RPMI7951 (cell line): ENCODE measurements at places on chromosomes 1 and 21. TPM values are rescaled to one million over a fixed set of nuclear protein-coding genes. Genes with fewer than 3 reads are reported as not detected.

DNA sequence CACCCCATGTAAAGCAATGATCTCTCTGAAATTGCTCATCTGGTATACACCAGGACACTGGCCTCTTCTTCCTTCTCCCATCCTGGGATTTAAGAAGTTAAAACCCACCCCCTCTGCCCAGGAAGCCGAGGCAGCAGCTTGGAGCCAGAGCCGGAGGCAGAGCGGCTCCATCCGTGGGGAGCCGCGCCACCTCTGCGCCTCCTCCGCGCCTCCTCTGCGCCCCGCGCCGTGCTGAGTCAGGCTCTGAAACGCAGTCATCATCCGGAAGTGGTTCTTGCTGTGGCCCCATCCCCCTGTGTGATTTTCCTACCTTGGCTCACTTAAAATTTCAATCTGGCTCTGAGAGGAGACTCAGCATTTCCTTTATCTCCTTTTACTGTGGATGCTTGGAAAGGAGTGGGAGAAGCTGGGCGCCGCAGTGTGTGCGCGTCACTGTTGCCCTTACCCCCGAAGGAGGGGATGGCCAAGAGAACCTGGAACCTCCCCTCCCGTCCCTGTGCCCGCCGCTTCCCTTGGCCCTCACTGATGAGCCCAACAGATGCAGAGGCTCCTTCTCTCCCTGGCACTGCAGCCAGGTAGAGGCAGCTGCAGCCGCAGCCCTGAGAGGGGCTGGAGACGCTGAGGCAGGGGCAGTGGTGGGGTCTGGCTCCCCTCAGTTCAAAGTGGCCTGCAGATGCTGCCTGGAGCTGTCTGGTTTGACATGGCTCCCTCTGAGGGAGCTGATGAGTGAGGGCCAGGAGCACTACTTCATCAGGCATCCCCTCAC lies 15.3 kb upstream of the NPHP4 start:
- DNase-seq, result no peak

- DNase-seq, result no peak
These were observed 548.6 kb downstream of the LTN1 start for GRCh38 chr21:28444111-28444510.

GRCh38 chr1:84892705-84893618 lies at the start of gene LPAR3:
TSS of gene LPAR3 (minus strand) at chr1:84893206. CDS start at chr1:84866120, 27,086 bp downstream.
- peak; percentile 22 for DNase-seq

DNA sequence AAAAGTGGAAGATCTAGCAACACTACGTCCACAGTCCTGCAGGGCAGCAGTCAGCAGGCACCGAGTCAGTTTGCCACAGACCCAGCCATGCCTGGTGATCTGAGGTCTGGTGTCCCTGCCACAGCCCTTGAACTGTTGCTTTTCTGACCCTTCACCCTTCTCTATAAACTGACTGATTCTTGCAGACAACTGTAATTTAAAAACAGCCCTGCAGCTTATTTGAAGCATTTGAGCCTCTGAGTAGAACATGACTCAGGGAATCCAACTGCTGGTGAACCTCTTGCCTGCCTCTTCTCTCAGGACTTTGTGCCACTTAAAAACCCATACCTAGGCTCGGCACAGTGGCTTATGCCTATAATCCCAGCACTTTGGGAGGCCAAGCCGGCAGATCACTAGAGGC lies 107.2 kb downstream of the EDEM3 start:
- no peak for DNase-seq

- no peak for DNase-seq
These were observed 2.0 kb upstream of the NHLH2 start for GRCh38 chr1:115842948-115843347.

The EPS8L3 gene
- total RNA-seq, result not detected in 2 replicates

- DNase-seq, result no peak
These were observed 451.0 kb downstream of the TTLL7 start for GRCh38 chr1:83547901-83548300.

- no peak for DNase-seq
These were observed 4.6 kb upstream of the GMEB1 start for GRCh38 chr1:28663871-28664470.

GRCh38 chr21:42668298-42668992 lies 15.0 kb downstream of the PDE9A start:
- no peak for DNase-seq

DNA sequence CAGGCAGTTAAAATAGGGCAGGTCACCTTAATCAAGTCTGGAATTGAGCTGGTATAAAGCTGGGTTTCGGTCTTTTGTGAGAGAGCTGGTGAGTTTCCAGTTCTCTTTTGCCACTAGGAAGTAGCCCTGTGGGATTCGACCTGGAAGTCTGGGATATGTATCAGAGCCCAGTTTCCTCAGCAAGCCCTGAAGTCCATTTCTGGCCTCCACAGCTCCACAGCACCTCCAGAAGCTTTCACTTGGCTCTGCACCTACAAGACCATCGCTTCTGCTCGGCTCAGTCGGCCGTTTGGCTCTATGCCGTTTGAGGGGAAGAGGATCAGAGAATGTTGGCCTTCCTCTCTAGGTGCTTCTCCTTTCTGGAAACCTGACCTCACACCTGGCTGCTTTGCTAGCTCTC lies 148.0 kb downstream of the GALNT2 start:
- peak; percentile 9 for DNase-seq

DNA sequence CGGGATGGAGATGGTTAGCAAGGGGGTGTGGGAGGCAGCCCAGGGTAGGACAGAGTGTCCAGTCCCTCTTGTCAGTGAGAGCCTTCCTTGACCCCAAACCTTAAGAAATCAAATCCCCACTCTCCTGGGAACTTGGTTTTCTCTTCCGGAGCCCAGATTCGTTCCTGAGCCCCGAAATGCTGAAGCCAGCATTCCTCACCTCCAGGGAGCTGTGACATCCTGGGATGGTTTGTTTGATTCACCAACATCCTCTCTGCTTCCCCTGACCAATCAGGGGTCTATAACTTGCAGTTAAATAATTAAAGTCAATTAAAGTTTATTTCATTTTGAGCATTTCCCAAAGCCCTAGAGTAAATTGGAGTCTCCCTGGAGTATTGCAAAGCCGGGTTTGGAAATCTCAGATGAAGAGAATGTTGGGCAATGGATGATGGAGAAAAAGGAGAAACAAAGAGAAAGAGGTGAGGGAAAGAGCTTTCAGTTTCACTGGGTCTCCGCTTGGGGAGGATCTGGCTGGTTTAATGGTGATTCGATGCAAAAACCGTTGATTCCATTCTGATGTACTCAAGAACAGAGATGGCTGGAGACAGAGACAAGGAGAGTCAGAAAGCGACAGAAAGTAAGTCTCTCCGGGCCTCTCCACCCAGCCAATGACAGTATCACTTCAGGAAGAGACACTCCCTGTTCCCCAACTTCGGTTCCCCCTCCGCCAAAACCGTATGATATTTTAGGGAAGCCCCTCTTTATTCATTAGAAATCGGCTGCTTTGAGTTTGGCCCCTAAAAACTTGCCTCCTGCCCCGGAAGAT lies 12.8 kb upstream of the ALX3 start:
- no peak for DNase-seq

DNA sequence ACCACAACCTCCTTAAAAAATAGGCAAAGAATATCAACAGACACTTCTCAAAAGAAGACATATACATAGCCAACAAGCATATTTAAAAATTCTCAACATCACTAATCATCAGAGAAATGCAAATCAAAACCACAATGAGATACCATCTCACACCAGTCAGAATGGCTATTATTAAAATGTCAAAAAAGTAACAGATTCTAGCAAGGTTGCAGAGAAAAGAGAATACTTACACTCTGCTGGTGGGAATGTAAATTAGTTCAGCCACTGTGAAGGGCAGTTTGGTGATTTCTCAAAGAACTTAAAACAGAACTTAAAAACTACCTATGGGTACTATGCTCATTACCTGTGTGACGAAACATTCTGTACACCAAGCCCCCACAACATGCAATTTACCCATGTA lies 20.7 kb downstream of the CD1B start:
- no peak for DNase-seq

GRCh38 chr1:47390843-47391242 lies 25.2 kb upstream of the FOXE3 start:
- no peak for DNase-seq

The KLHDC8A gene
- total RNA-seq, result not detected in 2 replicates

The FTCD gene
- total RNA-seq, result 0.20 and 0.36 TPM in 2 replicates

- peak; percentile 96 for DNase-seq
These were observed 86.9 kb downstream of the KCNJ15 start for GRCh38 chr21:38343691-38344090.

The KANK4 gene
- total RNA-seq, result 0.36 TPM in 1 of 2 replicates, not detected in the other

The IFNGR2 gene
- total RNA-seq, result 55.3 and 78.7 TPM in 2 replicates

The HHAT gene
- total RNA-seq, result 3.1 and 4.2 TPM in 2 replicates

DNA sequence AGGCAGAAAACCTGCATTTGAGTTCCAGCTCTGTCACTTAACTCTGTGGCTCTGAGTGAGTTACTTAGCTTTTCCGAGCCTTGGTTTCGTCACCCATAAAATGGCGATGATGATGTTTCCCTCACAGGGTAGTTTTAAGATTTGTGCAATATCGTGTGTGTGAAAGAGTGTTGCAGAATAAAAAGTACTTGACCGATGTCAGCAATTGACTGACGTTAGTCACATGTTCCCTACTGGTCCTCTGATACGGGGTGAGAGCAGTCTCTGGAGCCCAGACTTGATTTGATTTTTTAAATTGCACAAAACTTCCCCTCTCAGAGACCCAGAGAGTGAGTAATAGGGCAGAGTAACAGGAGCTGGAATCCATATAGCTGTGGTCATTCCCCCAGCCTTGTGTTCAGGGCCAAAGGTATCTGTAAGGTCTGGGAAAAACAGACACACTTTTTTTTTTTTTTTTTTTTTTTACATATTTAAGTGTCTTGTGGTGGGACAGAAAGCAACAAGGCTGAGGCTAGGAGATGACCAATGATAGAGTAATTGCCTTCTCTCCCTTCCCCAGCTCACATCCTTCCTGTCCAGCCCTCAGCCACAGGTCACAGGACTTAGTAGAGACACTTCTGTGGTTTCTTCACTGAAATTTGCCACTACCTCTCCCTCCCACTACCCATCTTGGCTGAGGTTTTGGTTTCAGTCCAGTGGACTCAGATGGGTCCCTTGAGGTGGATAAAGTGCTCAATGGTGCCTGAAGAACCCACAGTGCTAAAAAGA lies 2.0 kb downstream of the FCER1G start:
- DNase-seq, result peak; percentile 71

DNA sequence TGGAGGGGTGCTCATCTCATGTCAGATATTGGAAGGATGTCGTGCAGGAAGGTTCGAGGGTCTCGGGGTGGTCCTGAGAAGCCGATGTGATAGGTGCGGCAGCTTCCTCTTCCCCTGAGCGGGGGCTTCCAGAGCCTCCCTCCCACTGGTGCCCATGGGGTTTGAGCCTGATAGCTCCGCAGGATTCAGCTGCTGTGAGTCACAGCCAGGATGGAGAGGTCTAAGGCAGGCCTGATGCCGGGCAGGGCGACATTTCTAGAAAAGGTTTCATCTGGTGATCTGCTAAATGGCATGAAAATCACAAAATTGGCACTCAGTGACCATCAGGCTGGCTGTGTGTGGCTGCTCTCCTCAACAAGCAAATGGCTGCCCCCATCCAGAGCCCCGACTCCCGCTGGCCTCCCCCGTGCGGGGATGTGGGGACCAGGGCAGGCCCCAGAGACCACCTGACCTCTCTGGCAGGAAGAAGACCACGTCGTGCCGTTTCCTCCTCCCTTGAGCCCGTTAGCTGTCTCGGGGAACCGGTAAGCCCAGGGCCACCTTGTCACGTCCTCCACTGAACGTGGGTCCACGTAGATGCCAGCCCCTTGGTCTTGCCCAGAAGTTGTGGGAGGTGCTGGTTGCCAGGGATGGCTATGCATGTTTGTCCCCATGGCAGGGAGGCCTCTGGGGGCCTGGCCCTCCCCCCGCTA lies 66.1 kb downstream of the SKI start:
- DNase-seq, result no peak

- DNase-seq, result no peak
These were observed 993.0 kb upstream of the PRMT6 start for GRCh38 chr1:106063510-106063909.

DNA sequence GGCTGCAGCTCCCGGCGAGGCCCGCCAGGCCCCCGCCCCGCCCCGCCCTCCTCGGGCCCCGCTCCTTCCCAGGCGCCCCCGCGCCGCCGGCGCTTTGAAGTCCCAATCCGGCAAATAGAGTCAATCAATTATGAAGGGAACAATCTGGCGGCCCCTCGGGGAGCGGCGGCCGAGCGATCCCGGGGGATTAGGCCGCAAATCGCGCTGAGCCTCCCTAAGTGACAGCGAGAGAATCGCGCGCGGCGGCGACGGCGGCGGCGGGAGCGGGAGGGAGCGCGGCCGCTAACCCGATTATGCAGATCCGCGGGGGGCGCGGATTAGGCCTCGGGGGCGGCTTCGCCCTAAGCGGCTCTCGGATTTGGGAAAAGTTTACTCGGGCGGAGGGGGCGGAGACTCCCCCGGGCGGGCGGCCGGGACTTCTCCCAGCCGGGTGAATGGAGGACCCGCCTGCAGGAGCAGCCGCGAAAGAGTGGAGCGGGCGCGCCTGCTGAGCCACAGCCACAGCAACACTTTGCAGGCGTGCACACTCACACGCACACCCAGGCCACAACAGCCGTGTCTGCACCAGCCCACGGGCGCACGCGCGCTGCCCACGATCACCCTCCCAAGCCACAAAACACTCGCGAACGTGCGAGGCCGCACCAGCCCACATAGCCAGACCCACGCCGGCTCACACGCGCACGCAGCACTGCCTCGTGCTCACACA lies 23.0 kb upstream of the DMBX1 start:
- no peak for DNase-seq

The CFHR2 gene
- not detected in 2 replicates for total RNA-seq

DNA sequence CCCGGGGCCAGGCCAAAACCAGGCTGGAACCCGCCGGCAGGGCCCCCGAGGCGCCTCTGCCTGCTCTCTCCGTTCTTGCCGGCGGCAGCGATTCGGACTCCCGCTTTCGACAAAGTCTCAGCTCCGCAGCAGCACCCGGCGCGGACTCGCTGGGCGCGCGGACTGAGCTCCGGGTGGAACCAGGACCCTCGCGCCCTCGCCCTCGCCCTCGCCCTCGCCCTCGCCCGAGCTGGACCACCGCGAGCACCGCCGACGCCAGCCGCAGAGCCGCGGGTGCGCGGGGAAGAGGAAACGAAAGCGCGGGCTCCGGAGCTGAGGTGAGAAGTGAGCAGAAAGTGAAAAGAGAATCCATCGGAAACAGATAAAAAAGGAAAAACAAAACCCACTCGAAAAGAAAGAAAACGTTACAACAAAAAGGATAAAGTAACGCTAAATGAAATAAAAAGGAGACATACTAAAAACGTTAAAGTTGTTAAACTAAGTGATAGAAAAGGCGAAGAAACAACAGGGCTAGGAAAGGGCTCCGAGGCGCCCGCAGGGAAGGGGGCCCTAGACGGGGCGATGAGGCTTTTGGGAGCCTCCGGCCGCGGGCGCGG lies 64.9 kb downstream of the MEF2D start:
- DNase-seq, result no peak

- DNase-seq, result peak; percentile 1
These were observed 19.8 kb upstream of the C1orf21 start for GRCh38 chr1:184366997-184367396.

DNA sequence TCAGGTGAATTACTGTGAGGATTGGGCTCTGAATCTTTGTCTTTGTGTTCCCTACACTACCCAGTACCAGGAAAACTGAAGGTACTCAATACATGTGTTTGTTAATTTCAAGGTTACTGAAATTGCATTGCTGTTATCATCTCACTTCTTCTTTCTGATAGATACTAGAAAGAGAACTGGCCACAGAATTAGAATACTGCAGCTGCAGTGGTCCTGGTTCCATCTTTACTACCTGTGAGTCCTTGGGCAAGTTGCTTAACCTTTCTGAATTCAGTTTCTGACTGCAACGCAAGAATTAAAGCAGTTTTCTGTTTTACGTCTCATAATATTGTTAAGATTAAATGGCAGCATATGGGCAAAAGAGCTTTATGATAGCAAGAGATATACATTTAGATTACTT lies 263.5 kb downstream of the LMO4 start:
- DNase-seq, result no peak

The PROX1 gene
- total RNA-seq, result 2.4 and 3.0 TPM in 2 replicates
